ENCODE measurements at places on chromosomes 11 and 22.

GRCh38 chr22:48753752-48754517 lies 1073.7 kb downstream of the BRD1 start:
- no peaks in the 10 kb centered on the region for H3K27me3 ChIP-seq
- no peak for DNase-seq
- no peak overlapping the region for H3K4me3 ChIP-seq
- no peaks in the 10 kb centered on the region for H3K36me3 ChIP-seq
- no peaks in the 10 kb centered on the region for H3K4me1 ChIP-seq
- H3K27ac ChIP-seq = no peak overlapping the region

GRCh38 chr11:75667831-75668450 lies 897 bp downstream of the MAP6 start:
- peak; percentile 13 for DNase-seq
- H3K4me3 ChIP-seq = peak overlapping the region; percentile 22
- H3K4me1 ChIP-seq = no peaks in the 10 kb centered on the region
- no peak overlapping the region for H3K27ac ChIP-seq
- H3K27me3 ChIP-seq = peaks cover 35% of the 10 kb centered on the region
- no peaks in the 10 kb centered on the region for H3K36me3 ChIP-seq

DNA sequence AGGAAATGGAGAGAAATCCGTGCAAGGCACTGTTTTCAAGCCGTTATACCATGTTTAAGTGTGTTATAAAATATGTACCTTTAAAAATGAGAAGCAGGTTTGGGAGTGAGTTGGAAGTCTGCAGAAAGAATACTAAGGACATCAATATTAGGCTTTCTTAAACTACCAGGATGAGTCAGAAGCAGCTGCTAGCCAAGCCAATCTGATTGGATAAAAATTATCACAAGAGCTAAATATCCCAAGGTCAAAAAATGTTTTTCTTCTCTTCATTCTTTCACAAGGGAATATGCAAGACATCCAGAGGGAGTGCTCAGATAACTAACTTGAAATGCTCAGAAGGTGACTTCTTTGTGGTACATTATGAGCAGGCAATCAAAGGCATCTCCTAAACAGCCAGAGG lies 19.3 kb upstream of the CKAP5 start:
- no peak overlapping the region for H3K4me3 ChIP-seq
- no peaks in the 10 kb centered on the region for H3K36me3 ChIP-seq
- no peaks in the 10 kb centered on the region for H3K27me3 ChIP-seq
- no peaks in the 10 kb centered on the region for H3K4me1 ChIP-seq

- DNase-seq = no peak
- H3K27ac ChIP-seq = no peak overlapping the region
- H3K36me3 ChIP-seq = no peaks in the 10 kb centered on the region
- H3K4me1 ChIP-seq = no peaks in the 10 kb centered on the region
- H3K27me3 ChIP-seq = no peaks in the 10 kb centered on the region
These were observed 148.8 kb downstream of the CRYBB2 start for GRCh38 chr22:25368271-25368670.

- no peak for DNase-seq
- peaks cover 78% of the 10 kb centered on the region for H3K4me1 ChIP-seq
- no peaks in the 10 kb centered on the region for H3K27me3 ChIP-seq
- peak overlapping the region; percentile 79 for H3K4me3 ChIP-seq
- peak overlapping the region; percentile 86 for H3K27ac ChIP-seq
These were observed 864 bp upstream of the EHBP1L1 start for GRCh38 chr11:65574811-65575567.

GRCh38 chr22:41682033-41682807 lies 6.4 kb downstream of the SNU13 start:
- peak; percentile 90 for DNase-seq
- peaks cover 2% of the 10 kb centered on the region for H3K4me1 ChIP-seq
- H3K27me3 ChIP-seq = no peaks in the 10 kb centered on the region
- H3K36me3 ChIP-seq = no peaks in the 10 kb centered on the region
- peak overlapping the region; percentile 78 for H3K4me3 ChIP-seq

- no peaks in the 10 kb centered on the region for H3K27me3 ChIP-seq
- peaks cover 10% of the 10 kb centered on the region for H3K4me1 ChIP-seq
- no peak overlapping the region for H3K27ac ChIP-seq
- H3K36me3 ChIP-seq = peaks cover 29% of the 10 kb centered on the region
These were observed 30.4 kb upstream of the CRTAM start for GRCh38 chr11:122807731-122808477.

- no peak for DNase-seq
- peak within 1 kb of the TSS; percentile 7 for H3K27ac ChIP-seq
- H3K27me3 ChIP-seq = no peaks in the 10 kb centered on the region
- H3K4me3 ChIP-seq = peak within 1 kb of the TSS; percentile 65
- no peaks in the 10 kb centered on the region for H3K36me3 ChIP-seq
These were observed at the start of gene DCHS1 for GRCh38 chr11:6655790-6656583. Gene DCHS1 (minus strand): TSS chr11:6655809. CDS start chr11:6641613, 14,196 bp downstream.

GRCh38 chr11:112082729-112083128 lies 3.8 kb downstream of the TIMM8B start:
- peaks cover 7% of the 10 kb centered on the region for H3K36me3 ChIP-seq
- DNase-seq = no peak
- peaks cover 16% of the 10 kb centered on the region for H3K4me1 ChIP-seq
- H3K4me3 ChIP-seq = no peak overlapping the region
- no peak overlapping the region for H3K27ac ChIP-seq
- no peaks in the 10 kb centered on the region for H3K27me3 ChIP-seq

- H3K4me3 ChIP-seq = no peak overlapping the region
- peaks cover 12% of the 10 kb centered on the region for H3K27me3 ChIP-seq
- DNase-seq = no peak
- no peaks in the 10 kb centered on the region for H3K4me1 ChIP-seq
- no peak overlapping the region for H3K27ac ChIP-seq
These were observed 120.7 kb downstream of the TIMP3 start for GRCh38 chr22:32922186-32922585.

DNA sequence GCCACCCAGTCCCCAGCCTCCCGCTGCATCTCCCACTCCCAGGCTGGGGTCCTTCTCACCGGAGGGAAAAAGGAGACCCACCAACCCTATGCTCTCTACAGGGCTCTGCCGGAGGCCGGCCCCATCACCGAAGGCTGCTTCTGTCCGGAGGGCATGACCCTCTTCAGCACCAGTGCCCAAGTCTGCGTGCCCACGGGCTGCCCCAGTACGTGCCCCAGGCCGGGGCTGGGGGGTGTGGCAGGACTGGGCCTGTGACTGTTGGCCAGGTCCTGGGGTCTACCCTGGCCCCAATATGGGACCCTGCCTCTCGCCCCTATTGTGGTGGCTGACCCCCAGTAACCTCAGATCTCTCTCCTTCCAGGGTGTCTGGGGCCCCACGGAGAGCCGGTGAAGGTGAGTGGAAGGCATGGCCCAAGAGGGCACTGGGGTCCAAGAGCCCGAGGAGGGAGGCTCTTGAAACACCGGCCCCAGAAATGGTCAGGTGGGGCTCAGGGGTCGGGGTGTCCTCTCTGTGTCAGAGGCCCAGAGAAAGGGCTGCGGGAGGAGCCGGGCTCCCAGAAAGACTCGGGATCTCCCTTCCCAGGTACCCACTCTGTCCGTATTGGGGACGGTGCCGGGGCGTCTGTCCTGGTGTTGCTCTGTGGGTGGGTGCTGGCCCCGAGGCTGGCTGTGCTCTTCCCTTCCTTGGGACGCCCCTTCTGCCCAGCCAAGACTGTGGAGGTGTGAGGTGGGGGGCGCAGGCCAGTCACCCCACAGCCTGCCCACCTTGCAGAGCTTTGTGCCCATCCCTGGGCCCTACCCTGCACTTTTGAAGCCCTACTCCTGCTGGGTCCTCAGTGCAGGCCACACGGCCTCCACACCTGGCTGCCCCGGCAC lies 26.1 kb upstream of the MUC5B start:
- H3K36me3 ChIP-seq = no peaks in the 10 kb centered on the region
- H3K4me1 ChIP-seq = no peaks in the 10 kb centered on the region
- H3K27me3 ChIP-seq = peaks cover 52% of the 10 kb centered on the region
- no peak for DNase-seq
- H3K4me3 ChIP-seq = no peak overlapping the region
- no peak overlapping the region for H3K27ac ChIP-seq

DNA sequence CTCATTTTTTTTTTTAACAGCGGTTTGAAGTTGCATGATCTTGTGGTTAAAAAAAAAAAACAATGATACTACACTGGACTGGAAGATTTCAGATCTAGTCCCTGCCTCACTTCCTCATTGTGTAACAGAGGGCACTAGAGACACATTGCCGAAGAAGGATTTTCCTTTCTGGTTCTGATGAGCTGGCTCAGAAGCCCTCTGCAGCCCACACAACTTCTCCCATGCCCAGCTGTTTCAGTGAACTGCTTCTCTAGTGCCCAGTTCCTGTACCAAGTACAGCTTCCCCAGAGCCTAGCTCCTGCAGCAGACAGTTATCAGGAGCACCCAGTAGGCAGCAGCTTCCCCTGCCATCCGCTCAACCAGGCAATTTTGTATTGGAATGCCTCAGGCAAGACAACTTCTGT lies 29.5 kb upstream of the ANO5 start:
- no peaks in the 10 kb centered on the region for H3K4me1 ChIP-seq
- H3K27me3 ChIP-seq = no peaks in the 10 kb centered on the region
- DNase-seq = no peak
- no peak overlapping the region for H3K4me3 ChIP-seq
- H3K36me3 ChIP-seq = no peaks in the 10 kb centered on the region
- H3K27ac ChIP-seq = no peak overlapping the region

DNA sequence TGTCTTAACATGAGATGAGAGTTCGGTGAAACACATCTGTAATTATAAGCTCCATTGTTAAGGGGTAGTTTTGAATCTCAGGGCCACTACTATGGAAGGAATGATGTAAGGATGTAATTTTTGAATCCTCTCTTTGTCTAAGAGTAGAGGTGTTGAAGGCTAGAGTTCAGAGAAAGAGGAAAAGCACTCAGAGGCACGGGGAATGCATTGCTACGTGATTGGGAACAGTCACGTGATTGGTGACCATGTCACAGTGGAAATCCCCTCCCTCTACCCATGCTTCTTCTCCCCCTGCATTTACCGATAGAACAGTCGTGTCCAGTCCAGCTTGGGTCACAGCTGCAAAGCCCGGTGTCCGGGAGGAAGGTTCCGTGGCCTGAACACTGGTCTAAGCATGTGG lies 230.3 kb upstream of the NARS2 start:
- no peaks in the 10 kb centered on the region for H3K36me3 ChIP-seq
- no peaks in the 10 kb centered on the region for H3K27me3 ChIP-seq
- no peak overlapping the region for H3K4me3 ChIP-seq
- H3K27ac ChIP-seq = no peak overlapping the region

All from T-cell (primary cell).